ENCODE measurements at places on chromosomes 1 and 21.
A peak's percentile ranks its signal among the peaks of the same experiment; 100 is the strongest.

GRCh38 chr1:54937469-54937868, 43.0 kb upstream of the TMEM61 start:
- DNase-seq: no peak

DNA sequence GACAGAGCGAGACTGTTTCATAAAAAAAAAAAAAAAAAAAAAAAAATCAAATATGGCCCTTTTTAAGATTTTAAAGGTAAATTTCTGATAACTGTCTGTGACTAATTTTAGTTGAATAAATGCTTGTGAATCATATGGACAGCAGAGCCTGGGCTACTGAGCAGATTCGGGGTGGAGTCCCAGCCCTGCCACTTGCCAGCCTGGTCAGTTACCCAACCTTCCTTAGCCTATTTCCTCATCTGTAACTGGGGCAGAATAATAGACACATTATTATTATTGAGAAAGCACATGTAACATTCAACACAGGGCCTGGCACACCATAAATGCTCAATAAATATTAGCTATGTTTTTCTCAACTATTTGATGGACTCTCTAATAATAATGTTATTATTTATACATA, 11.2 kb upstream of the H3-3A start:
- no peak for DNase-seq

DNA sequence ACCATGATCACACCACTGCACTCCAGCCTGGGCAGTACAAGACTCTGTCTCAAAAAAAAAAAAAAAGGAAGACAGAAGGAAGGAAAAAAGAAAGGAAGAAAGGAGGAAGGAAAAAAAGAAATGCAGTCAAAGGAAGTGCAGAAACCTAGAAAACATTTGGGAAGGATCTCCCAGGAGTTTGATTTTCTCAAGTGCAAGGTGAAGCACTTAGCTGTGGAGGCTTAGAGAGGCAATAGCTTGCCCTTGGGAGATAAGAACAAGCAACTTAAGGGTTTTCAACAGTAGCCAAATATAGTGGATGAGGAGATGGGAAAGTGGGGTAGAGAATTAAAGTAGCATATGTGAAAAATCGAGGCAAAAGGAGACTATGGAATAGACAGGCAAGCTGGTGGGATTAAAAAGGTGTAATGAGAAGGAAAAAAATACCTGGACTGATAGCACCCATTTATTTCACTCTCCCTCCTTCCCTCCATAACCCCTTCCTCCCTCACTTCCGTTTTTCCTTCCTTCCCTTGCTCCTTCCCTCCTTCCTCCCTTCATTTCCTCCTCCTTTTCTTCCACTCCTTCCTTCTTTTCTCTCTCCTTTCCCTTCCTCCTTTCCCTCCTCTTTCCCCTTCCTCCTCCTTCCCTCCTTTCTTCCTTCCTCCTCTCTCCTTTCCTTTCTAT, 6.8 kb upstream of the FAM89A start:
- no peak for DNase-seq

DNA sequence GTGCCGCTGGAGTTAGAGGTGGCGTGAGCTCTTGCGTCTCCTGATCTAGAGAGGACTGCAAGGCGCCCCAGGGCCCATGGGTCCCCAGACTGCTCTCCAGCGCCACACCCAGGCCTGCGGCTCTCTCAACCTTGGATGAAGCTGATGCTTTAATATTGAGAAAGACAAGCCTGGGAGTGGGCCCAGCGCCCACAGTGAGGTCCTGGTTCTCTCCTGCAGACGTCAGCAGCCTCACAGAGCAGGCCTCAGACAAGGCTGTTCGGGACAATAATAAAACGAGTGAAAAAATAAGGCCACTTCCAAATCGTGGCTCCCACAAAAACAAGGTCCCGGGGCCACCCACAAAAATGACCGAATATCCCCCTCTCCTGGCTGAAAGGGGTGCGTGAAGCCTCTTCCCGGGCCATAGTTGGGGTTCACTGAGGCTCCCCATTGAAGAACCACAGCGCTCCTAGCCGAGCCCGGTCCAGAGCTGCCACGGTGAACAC, 6.0 kb upstream of the DNMT3L start:
- no peak for DNase-seq

DNA sequence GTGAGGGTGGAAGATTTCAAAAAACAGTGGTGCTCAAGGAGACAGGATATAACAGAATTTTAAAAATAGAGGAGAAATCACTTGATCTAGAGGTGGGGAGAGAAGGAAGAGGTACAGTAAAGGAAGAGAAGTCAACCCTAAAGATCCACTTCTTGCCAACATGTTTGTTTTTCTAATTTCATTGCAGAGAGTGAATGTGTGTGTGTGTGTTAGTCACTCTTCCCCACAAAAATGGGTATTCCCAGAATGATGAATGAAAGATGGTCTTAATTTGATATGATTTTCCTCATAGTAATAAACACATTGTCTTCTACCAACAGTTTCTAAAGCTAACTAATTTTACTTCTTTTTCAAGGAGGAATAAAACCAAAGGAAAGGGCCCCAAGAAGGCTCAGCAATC, 74.2 kb upstream of the NGF start:
- no peak for DNase-seq

- DNase-seq: no peak
These were observed 33.4 kb upstream of the NRIP1 start for GRCh38 chr21:15098181-15098580.

DNA sequence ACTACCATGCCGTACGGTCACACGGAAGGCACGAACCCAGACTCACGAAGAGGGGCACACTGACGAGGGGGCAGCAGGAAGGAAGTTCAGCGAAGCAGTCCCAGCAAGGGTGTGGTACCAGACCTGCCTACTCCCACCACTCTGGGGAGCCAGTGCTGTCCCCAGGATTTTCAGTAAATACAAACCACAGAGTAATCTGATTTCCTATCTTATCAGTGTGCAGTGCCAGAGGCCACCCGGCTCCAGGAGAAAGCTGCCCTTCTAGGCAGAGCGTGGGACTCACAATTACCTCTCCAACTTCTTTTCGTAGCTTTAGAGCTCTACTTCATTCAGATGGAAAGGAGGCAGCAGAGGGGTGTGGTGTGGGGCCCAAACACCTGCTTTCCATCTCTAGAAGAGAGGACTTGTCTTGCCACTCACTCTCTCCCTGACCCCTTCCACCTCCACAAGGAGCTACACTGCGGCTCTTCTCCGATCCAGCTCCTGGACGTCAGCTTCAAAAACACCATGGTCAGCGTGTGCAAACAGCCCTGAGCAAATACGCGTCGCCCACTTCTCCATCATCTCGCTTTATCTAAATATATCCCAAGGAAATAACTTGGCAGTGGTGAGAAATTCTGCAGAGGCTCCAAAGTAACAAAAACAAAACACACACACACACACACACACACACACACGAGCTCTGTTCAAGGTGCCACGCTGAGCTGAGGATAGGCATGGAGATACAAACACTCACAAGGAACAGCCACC, 98.5 kb downstream of the MRPL37 start:
- DNase-seq: no peak

DNA sequence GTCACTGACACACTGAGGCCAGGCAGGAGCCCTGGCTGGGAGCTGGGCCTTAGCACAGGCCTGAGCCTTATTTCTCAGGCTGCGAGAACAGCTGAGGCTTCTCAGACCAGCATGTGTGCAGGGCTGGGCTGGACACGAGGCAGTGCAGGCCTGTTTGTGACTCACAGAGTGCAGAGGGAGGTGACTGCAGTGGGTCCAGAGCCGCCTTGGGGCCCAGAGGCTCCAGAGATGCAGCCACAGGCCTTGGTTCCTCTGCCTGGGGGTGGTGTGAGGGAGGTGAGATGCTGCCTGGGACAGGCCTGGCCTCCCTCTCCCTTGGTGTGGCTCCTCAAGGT, 61.2 kb upstream of the ETV3 start:
- DNase-seq: no peak

- no peak for DNase-seq
These were observed 242.5 kb upstream of the OLFM3 start for GRCh38 chr1:102239247-102239646.

DNA sequence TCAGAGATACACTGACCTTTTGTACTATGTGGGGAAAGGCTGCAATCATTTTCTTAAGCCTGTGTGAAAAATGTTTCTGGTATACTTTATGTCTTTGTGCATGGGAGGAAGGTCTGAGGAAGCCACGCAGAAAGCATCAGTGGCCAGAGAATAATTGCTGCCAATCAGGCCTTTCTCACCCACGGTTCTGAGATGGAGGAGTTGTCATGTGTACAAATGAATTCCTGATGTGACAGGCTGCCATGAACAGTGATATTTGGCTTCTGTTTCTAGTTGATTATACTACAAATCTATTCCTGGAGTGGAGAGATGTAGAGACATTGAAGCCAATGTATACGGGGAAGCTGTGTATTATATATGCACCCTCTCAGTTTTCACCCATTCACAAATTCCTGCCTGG, 142.6 kb downstream of the GRIK1 start:
- no peak for DNase-seq

GRCh38 chr1:160134791-160135572, 16.4 kb upstream of the ATP1A4 start:
- no peak for DNase-seq

DNA sequence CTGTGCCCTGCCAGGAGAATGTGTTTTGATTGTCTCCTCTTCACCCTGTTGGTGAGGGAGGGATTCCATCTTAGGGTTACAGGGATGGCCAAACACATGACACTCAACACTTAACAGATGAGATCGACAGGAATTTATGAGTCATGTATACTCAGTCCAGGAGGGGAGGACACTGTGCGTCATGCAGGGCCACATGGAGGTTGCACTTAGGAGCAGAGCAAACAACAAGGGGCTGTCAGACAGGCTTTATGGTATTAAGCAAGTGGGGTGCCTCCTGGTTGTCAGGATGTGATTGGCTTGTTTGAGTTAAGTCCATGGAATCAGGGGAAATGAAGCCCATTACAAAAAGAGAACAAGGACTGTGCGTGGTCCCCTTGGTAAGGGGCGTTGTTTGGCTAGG, 26.9 kb downstream of the EDARADD start:
- no peak for DNase-seq

GRCh38 chr1:150966011-150966410, 8.6 kb downstream of the CERS2 start:
- DNase-seq: no peak

DNA sequence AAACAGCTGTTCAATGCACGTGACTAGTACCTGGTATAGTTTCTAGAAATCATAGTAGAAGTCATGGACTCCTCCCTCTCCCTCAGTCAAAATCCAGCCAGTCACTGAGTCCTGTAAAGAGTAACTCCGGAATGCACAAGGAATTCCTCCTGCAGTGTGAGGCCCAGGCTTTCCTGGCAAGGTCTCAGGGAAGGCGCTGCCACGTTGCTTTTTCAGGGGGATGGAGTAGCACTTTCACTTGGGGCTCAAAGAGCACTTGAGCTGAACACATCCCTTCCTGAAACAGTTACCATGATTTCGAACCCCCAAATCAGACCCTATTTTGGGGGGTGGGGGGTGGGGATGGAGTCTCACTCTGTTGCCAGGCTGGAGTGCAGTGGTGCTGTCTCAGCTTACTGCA, 26.4 kb upstream of the LRRC8D start:
- DNase-seq: no peak

DNA sequence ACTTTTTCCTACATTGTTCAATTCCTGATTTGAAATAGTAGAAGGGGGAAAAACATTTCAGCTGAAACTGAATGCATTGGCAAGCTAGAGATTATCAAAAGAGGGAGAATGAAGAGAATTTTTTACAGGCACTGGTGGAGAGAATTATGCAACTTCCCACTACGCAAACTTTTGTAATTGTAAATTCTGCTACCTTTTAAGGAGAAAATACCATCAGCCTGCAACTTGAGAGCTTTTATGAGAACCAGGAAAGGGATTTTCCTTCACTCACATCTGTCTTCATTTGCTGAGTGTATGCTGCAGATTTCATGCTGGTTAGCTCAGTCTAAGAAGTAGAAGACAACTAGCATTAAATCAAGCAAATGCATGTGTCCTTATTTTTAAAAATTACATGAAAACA, 43.7 kb downstream of the ADAMTS1 start:
- no peak for DNase-seq

- peak; percentile 45 for DNase-seq
These were observed 42.5 kb downstream of the LGR6 start for GRCh38 chr1:202235856-202236837.

- DNase-seq: peak; percentile 22
These were observed at the start of gene CDK18 for GRCh38 chr1:205504311-205505075. Gene CDK18 (plus strand): TSS chr1:205504669. CDS start chr1:205523168, 18,499 bp downstream.

DNA sequence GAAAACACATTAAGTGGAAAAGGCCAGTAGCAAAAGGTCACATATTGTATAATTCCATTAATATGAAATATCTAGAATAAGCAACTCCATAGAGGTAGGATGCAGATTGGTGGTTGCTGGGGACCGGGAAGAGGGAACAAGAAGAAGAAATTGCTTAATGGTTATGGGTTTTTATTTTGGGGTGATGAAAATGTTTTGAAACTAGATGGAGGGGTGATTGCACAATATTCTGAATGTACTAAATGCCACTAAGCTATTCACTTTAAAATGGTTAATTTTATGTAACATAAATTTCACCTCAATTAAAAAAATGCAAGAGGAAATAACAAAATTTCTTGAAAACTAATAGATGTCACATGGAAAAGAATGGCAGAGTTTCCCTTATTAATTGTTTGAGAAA, 6.7 kb downstream of the KIAA0040 start:
- DNase-seq: no peak

DNA sequence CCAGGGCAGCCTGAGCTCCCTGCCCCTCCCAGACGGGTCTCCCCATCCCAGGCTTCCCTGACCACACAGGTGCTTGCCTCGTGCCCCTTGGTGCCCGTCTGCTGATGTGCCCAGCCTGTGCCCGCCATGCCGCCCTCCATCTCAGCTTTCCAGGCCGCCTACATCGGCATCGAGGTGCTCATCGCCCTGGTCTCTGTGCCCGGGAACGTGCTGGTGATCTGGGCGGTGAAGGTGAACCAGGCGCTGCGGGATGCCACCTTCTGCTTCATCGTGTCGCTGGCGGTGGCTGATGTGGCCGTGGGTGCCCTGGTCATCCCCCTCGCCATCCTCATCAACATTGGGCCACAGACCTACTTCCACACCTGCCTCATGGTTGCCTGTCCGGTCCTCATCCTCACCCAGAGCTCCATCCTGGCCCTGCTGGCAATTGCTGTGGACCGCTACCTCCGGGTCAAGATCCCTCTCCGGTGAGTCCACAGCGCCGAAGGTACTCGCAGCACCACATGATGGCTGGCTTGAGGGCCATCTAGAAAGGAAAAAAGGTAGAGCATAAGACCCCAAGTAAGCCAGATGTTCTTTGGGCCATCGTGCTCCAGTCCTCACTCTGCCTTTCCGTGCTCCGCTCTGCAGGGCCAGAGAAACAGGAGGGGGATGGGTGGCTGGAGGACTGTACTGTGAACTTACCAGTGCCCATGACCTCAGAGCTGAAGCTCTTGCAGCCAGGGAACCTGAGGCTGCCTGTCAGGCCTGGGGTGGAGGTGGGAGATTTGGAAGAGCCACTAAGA, 1.4 kb downstream of the ADORA1 start:
- DNase-seq: no peak

DNA sequence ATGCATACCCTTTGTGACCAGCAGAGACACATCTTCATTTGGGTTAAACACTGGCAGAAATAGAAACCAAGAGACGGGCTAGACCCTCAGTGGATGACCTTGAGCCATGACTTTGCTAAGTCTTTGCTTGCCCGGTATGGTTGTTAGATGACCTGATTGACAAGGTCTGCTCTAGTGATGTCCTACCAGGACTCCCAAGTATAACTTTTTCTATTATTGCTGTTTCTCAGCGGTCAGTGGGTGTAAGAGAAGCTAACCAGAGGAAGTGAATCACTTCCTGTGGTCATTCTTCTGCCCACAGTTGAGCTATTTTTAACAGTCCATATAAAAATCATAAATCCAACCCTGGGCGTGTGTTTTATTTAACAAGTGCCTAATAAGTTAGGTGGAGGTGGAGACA, 126.2 kb upstream of the ETS2 start:
- no peak for DNase-seq

GRCh38 chr1:7424352-7424890, 346.7 kb upstream of the VAMP3 start:
- DNase-seq: no peak

- DNase-seq: no peak
These were observed 456.8 kb downstream of the SETD4 start for GRCh38 chr21:35603494-35603893.

Data from activated CD8-positive, alpha-beta memory T cell treated with anti-CD3 and anti-CD28 coated beads for 1 hour (primary cell).